Glutamatergic neuron (in vitro differentiated cells): ENCODE measurements at places on chromosomes 3 and 15.

DNA sequence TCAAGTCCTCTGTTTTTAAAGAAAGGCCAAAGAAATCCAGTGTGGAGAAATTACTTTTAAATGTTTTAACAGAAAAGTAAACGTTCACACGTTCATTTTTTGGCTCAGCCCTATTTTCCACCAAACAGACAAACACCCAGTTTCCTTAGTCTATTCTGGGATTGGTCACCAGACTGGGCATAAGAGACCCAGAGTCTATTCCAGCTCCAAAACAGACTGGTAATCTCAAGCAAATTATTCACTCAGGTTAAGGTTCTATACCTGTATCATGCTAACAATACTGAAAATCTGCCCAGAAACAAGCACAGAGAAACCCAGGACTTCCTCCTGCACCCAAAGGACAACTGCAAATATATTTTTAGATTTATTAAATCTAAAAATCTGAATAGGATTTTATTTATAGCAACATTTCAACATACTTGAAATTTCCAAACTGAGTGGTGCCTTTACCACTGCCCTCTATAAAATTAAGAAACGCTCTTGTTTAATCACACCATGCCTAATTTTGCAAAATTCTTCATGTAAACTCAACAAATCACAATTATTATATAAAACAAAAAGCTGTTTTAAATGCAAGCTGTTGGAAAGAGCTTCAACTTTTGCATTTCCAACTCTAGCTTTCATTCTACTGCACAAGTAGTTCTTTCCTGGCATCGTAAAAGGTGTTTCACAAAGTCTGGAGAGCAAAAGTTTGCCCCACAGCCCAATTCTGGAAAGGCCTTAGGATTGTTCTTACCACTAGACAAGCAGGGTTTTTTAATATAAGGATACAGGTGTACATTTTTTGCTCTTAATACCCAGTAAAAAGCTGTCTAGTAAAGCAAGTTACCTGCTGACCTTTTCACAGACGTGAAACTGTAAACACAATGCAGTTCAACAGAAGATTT, 18.7 kb downstream of the ZNF148 start:
- no peak for DNase-seq

GRCh38 chr3:143234526-143234925, 115.0 kb downstream of the CHST2 start:
- DNase-seq = no peak

DNA sequence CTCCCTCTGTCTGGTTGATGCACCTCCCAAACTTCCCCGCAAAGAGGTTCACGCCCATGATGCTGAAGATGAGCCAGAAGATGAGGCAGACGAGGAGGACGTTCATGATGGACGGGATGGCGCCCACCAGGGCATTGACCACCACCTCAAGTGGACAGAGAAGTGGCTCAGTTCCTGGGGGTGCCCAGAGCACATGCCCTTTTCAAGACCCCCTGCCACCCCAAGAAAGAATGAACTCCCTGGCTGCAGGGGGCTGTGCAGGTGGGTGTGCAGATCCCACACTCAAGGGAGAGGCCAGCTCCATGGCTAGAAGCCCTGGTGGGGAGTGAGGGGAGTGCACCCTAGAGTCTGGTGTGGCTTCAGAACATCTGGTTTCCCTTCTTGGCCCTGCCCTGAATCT, 64.1 kb downstream of the EXOG start:
- DNase-seq = no peak

DNA sequence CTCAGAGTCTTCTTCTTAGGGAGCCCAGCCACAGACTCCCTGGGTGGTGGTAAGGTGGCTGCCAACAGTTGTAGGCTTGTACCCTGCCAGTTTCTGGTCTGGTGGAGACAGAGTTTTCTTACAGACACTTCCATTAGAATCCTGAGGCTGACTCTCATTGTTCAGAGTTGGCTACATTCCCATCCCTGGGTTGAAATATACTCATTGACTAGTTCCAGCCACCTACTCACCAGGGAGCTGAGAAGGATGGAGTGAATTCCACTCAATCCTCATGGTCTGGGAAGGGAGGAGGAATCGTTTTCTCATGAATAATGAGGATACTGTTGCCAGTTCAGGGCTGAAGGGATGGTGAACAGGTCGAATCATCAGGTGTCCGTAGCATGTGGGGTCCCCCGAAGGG, 226.5 kb upstream of the PROK2 start:
- DNase-seq = no peak

GRCh38 chr15:59369597-59369996, 3.1 kb downstream of the MYO1E start:
- DNase-seq = no peak

DNA sequence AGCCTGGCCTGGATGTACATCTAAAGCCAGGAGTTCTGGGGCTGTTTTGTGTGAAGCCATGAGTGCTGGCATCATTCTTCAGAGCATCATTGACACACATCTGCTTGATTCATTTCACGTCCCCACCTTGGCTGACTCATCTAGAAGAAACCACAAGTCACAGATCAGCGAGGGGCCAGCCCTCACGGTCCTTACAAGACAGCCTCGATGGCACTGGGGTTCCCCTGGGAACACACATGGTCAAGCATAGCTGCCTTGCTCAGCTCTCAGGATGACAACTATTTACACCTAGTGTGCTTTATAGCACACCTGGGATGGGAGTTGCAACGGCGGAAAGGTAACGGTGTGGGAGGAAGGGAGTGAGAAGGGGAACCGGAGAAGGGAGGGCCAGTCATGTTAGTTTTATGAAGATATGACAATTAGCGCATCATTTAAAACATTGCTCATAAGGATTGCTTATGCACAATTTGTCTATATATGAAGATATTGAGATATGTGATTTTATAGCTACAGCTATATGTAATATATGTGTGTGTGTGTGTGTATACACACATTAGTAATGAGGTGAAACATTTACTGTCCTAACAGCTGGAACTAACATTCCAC, 227.1 kb downstream of the RPLP1 start:
- no peak for DNase-seq

GRCh38 chr3:34212656-34213055, 414.2 kb downstream of the PDCD6IP start:
- DNase-seq = no peak

GRCh38 chr15:44157679-44158078, 37.4 kb downstream of the FRMD5 start:
- DNase-seq = no peak

DNA sequence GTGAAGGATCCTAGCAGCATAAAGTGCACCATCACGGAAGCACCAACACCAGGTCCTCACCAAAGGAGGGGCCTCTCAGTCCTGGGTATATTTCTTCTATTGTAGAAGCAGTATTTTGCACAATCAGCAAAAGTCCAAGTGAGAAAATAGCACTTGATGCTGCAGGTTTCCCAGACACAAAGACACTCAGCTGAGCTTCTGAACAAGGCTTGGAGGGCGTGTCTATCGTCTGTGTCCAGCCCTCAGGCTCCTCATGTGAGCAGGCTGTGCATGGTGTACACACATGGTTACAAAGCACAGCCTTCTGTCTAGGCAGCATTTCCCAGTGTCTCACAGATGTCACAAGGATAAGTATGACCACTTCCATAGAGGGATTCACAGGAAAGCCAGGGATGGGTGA, 98.3 kb upstream of the SPATA12 start:
- peak; percentile 53 for DNase-seq

GRCh38 chr3:20077068-20077467, 36.8 kb downstream of the KAT2B start:
- no peak for DNase-seq

DNA sequence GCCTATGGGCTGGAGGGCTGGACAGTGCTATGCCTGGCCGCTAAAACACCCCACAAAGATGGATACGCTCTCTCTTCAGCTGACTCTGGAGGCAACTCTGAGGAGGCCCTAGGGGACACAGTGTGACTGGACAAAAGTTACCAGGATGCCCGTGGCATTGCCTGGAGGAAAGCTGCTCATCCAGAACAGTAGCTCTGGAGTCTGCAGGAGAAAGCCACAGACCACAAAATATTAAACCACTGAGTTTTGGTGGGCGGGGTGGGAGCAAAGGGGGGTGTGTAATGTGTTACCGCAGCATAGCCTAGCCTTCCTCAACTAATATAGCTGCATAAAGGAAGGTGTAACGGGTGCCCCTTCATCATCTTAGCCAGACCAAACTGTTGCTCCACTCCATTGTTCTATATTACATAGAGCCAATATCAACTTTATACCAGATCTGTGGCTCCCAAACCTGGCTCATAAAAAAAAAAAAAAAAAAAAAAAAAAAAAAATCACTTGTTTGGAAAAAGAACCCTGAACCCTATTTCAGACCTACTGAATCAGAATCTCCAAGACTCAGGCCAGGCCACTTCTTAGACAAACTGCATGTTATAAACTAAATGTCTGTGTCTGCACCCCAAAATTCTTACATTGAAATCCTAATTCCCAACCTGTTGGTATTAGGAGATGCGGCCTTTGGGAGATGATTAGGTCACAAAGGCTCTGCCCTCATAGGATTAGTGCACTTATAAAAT, 132.6 kb downstream of the TNIK start:
- no peak for DNase-seq

GRCh38 chr15:66224946-66225345, 28.6 kb downstream of the MEGF11 start:
- no peak for DNase-seq
